Inflammatory macrophage treated with lipopolysaccharide for 4 hours (primary cell): ENCODE measurements at places on chromosomes 7 and 10.

DNA sequence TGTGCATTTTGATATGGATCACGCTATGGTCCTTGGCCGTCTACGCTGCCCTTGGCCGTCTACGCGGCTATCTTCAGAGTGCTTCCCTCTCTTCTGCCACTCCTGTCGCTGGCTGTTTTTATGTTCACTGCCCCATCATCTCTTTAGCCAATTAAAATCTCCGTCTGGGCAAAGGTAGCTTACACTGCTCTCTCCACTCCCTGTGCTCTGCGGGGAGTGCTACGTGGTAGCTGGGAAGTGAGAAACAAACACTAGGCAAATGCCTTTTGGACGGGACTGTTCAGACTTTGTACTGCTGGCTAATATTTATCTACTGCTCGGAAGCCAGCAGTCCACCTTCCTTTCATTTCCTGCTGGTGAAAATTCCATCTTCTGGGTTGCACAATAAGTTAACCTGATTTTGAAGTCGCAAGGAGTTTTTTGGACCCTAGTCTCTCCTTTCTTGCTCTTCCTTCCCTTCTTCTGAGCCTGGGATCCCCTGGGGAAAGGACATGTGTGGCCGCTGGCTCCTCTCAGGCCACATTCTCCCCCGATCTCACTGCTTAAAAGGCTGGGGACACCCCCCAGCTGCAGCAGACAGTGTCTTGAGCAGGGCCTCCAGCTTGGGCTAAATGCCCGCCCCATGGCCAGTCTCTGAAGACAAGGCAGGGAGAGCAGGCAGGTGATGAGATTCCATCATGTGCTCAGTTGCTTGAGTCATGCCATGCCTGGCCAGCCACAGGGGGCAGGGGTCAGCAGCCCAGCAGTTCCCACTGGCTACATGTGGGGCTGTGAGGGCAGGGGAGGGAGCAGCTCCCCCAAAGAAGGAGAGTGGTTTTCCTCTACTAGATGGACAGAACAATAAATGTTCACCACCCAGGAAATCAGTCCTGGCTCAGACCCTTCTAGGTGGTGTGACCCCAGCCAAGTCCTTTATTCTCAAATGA is 25.5 kb upstream of the RBM33 start:
- DNase-seq, result no peak

DNA sequence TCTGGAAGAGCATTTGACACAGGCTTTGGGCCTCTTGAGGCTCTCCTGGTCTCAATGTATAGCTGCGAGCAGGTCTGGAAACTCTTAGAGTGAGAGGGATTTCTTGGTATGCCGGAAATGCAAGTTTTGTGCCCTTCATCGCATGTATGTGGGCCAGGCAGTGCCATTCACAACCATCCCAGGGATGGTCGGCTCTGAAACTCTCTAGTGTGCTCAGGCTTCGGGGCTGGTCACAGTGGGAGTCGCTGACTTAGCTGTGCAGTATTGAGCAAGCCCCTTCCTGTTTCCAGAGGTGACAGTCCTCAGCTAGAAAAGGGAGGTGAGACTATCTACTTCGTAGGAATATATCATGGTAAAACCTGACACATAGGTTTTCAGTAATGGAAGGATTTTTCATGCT is 2.0 kb upstream of the AOAH start:
- peak; percentile 74 for DNase-seq

GRCh38 chr7:42502022-42502421 is 265.0 kb upstream of the GLI3 start:
- DNase-seq, result no peak

GRCh38 chr10:48801001-48801421 is 116.3 kb downstream of the WDFY4 start:
- peak; percentile 88 for DNase-seq
